ENCODE measurements at places on chromosomes 1 and 21. TPM values are rescaled to one million over a fixed set of nuclear protein-coding genes. Genes with fewer than 3 reads are reported as not detected.

Gene ZNF281
- total RNA-seq, result 12.5 TPM

Gene PADI6
- total RNA-seq, result not detected

Gene KRTAP22-1
- total RNA-seq, result not detected

Gene AMPD1
- not detected for total RNA-seq

Gene AVPR1B
- not detected for total RNA-seq

Gene ID3
- 20.1 TPM for total RNA-seq

Gene NCSTN
- total RNA-seq, result 35.1 TPM

Gene PROX1
- 0.16 TPM for total RNA-seq

Gene DDAH1
- 2.4 TPM for total RNA-seq

Gene CD5L
- not detected for total RNA-seq

Gene ARHGEF10L
- 3.4 TPM for total RNA-seq

Gene POU3F1
- total RNA-seq, result 0.86 TPM

Gene PTGER3
- not detected for total RNA-seq

Gene PGD
- 294 TPM for total RNA-seq

Gene DNAJC28
- total RNA-seq, result 0.23 TPM

Gene ATP6V1G3
- total RNA-seq, result not detected

Gene PDC
- total RNA-seq, result not detected

Gene DCDC2B
- not detected for total RNA-seq

Gene UBE2U
- not detected for total RNA-seq

Gene FAM72C
- total RNA-seq, result 5.9 TPM

Gene PLEKHM2
- total RNA-seq, result 35.4 TPM

Gene GBP5
- total RNA-seq, result 0.11 TPM

Gene AMY2B
- total RNA-seq, result 0.34 TPM

Gene WNT3A
- total RNA-seq, result not detected

Gene FCRL6
- total RNA-seq, result not detected

Gene PLA2G2F
- total RNA-seq, result not detected
